ENCODE measurements at places on chromosomes 1 and 21.

DNA sequence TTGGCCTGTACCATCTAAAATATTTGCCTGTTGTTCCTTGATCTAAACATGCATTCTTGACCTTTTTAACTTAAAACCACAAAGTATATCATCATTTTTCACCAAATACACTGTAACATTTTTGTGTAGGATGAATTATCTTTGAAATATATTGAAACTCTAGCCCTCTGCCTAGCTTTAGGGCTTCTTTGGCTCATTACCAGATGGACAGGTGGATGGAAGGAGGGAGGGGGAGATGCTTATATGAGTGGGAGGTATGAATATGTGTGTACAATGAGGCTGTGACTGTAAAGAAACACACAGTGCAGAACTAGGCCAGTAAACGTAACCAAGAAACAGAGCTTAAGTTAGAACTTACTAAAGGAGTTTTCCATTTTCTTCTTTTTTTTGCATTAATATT, 118.5 kb downstream of the ESRRG start:
- DNase-seq, result no peak

- no peak for DNase-seq
Measured at GRCh38 chr1:32362474-32363313, at the start of the genes FAM229A and TSSK3. FAM229A (minus strand) TSS chr1:32362485; CDS start chr1:32362091, 394 bp downstream. TSSK3 (plus strand) TSS chr1:32362539; CDS start chr1:32362702, 163 bp downstream.

GRCh38 chr1:41892301-41892781, 26.4 kb downstream of the HIVEP3 start:
- no peak for DNase-seq

- DNase-seq, result no peak
Measured at GRCh38 chr1:104706631-104707147, 957.0 kb downstream of the AMY1C start.

- no peak for DNase-seq
Measured at GRCh38 chr1:89616844-89617627, 15.9 kb upstream of the LRRC8C start.
